Activated T-helper 1 cell treated with anti-CD3 and anti-CD28 coated beads, Interleukin-12 subunit alpha, Interleukin-12 subunit beta, Interleukin-2, Interleukin-4 antibody, amounts not matched to agents 30 ng/mL and 10 ng/mL and 1 ng/mL, durations not matched to agents 14 hours and 24 hours and 36 hours (primary cell): ENCODE measurements at places on chromosomes 16 and 17. TPM values are rescaled to one million over a fixed set of nuclear protein-coding genes. Genes with fewer than 3 reads are reported as not detected.
A peak's percentile ranks its signal among the peaks of the same experiment; 100 is the strongest.

- no peak for DNase-seq
- H3K27me3 ChIP-seq, result no peaks in the 10 kb centered on the region
- peak overlapping the region; percentile 68 for H3K4me3 ChIP-seq
- H3K4me1 ChIP-seq, result peaks cover 63% of the 10 kb centered on the region
- H3K27ac ChIP-seq, result peak overlapping the region; percentile 58
Observed at GRCh38 chr16:53952215-53953208, 248.6 kb downstream of the FTO start.

ESRP2 gene
- 0.10 and 0.12 TPM in 2 replicates for total RNA-seq

OR3A2 gene
- total RNA-seq, result 0.24 and 0.47 TPM in 2 replicates

DNA sequence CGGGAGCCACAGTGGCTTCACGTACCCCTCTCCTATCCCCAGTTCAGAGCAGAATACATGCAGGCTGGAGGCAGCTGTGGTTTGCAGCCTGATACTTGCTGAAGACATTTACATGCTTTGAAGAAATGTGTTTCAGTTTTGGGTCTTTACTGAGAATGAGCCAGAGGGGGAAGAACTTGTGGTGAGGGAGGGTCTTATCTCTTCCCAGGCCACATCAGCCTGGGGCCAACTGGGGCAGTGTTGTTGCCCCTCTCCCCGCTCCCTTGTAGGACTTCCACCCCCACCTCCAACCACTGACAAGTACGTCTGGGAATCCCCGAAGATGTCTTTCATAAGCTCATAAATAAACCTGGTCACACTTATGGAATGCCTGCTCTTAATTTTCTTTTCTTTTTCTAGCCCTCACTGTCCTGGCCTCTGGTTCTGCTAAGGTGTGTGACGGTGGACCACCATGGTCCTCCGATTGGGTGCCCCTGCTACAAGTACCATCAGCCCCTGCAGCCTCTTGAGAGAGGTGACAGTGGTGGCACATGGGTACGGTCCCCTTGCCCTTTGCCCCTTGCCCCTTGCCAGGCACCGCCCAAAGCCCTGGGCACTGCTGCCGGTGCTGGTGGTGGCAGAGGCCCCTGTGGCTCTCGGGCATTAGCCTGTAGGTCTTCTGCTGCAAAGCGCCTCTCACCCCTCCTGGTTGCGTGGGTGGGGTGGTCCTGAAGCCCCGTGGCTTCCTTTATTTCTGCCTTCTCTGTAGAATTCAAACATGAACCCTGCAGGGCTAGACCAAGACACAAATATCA lies 144.8 kb upstream of the RPH3AL start:
- no peak for DNase-seq
- H3K4me1 ChIP-seq, result peaks cover 53% of the 10 kb centered on the region
- H3K4me3 ChIP-seq, result peak overlapping the region; percentile 71
- no peaks in the 10 kb centered on the region for H3K27me3 ChIP-seq
- H3K27ac ChIP-seq, result peak overlapping the region; percentile 91
- no peaks in the 10 kb centered on the region for H3K36me3 ChIP-seq

GRCh38 chr16:28261942-28262341 lies 30.4 kb upstream of the SBK1 start:
- no peaks in the 10 kb centered on the region for H3K36me3 ChIP-seq
- DNase-seq, result no peak
- H3K4me3 ChIP-seq, result no peak overlapping the region
- H3K27me3 ChIP-seq, result peaks cover 19% of the 10 kb centered on the region
- H3K4me1 ChIP-seq, result peaks cover 4% of the 10 kb centered on the region

DNA sequence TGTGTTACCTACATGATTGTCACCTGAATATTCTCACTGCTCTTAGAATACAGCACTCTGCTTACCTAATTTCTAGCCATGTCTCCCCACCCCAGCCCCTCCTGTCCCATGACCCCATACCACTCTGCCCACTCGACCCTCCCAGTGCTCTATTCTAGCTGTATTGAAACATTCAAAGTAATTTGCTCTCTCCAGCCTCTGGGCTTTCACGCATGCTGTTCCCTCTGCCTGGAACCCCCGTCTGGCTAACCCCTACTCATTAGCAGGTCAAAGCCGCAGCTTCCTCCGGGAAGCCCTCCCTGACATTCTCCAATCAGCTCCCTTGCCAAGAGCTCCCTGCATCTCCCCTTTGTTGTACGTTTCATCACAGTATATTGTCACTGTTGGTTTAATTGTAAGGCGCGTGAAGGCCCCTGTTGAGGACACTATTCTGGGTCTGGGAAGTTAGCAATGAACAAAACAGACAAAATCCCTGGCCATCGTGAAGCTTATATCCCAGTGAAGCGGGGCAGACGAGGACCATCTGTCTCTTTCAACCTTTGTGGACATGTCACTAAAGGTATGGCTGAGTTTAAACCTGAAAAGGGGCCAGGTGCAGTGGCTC lies 72.3 kb upstream of the LHX1 start:
- H3K27me3 ChIP-seq, result peaks cover 7% of the 10 kb centered on the region
- no peak overlapping the region for H3K27ac ChIP-seq
- no peaks in the 10 kb centered on the region for H3K36me3 ChIP-seq
- H3K4me3 ChIP-seq, result no peak overlapping the region
- no peaks in the 10 kb centered on the region for H3K4me1 ChIP-seq

DNA sequence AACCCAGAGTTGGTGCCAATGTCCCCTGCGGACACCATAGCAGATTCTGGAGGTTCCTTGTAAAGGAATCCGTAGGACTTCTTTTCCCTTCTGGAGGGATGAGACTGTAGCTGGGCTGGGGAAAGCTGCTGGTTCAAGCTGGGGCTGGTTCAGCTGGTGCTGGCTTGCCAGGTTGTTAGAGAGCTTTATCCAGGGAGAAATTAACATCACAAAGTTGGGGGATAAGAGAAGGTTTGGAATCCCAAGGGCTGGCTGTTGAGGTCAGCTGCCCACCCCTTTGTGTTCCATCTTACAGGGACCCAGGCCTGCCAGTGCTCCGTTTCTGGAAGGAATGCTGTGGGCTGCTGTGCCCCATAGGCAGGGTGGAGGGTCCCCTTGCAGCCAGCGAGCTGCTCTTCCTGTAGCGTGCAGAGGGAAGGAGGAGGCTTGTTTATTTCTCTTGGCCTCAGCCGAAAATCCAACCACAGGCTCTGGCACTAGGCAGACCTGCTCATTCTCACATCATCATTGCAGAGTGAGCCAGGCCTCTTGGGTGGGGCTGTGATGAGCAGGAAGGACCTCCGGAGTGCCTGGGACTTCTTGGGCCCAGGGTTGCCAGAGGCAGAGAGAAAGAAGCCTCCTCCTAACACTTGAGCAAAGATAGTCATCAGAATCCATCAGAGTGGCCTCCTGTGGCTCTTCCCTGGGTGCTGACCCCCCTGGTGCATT lies 251.1 kb downstream of the SEC14L1 start:
- peak overlapping the region; percentile 87 for H3K27ac ChIP-seq
- peaks cover 80% of the 10 kb centered on the region for H3K4me1 ChIP-seq
- peaks cover 8% of the 10 kb centered on the region for H3K36me3 ChIP-seq
- peak; percentile 61 for DNase-seq

DNA sequence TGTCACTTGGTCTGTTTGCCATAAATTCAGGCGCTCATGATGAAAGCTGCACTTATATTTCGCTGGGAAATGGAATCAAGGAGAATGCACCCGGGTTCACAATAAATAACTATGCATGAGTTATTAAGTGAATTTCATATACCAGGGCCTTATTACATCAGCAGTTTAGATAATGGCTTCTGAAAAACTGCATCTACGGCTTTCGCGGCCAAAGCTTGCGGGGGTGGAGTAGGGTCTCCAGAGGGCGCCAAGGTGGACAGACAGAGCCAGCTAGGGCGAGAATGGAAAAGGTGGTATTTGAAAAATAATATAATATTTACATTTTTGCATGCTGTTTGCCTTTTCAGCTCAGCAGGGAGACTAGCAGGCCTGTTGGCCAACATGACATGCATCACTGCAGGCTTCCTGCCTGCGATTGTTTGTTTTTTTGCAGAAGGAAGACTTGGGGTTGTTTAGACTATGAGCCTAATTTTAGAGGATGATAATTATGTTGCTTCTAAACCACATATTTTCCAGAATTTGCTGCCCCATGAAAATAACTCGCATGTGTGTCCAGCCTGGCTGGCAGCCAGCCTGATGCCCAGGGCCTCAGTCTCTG lies 173.8 kb upstream of the IRX3 start:
- H3K27ac ChIP-seq, result no peak overlapping the region
- no peaks in the 10 kb centered on the region for H3K27me3 ChIP-seq
- H3K4me1 ChIP-seq, result no peaks in the 10 kb centered on the region
- H3K36me3 ChIP-seq, result no peaks in the 10 kb centered on the region
- H3K4me3 ChIP-seq, result no peak overlapping the region
- no peak for DNase-seq

ZDHHC1 gene
- total RNA-seq, result 0.76 and 0.88 TPM in 2 replicates

DNA sequence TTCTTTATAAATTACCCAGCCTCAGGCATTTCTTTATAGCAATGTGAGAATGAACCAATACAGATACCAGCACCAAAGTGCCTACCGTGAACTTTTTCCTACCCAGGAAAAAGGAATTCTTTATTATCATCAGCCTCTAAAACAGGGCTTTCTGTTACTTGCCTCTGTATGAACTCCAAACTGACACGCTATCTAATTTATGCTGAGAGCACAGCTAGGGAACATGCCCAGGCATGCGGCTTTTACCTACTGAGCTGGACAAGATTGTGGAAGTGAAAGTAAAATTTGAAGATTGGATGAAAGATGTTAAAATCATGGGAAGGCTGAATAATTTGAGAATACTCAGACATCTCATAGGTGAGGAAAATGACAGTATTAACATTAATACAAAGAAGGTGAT lies 24.4 kb upstream of the ADCY9 start:
- H3K4me3 ChIP-seq, result no peak overlapping the region
- DNase-seq, result no peak
- no peak overlapping the region for H3K27ac ChIP-seq
- peaks cover 6% of the 10 kb centered on the region for H3K27me3 ChIP-seq

DNA sequence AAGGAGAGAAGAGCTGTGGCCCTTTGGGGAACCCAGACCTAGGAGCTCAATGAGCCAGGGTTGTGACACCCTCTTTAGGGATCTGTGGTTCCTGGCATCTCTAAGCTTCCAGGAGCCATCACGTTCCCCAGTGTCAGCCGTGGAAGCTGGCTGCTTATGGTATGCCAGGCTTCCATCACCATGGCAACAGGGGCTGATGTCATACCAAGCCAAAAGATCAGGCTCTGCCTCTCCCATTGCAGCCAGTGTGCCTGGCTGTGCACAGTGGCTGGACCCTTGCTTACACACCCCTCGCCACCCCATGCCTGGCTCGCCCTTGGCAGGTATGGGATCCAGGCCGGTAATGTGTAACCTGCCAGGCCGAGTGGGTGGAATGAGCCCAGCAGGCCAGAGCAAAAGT lies 91.1 kb downstream of the SSH2 start:
- no peak overlapping the region for H3K27ac ChIP-seq
- DNase-seq, result no peak
- no peaks in the 10 kb centered on the region for H3K27me3 ChIP-seq
- H3K36me3 ChIP-seq, result no peaks in the 10 kb centered on the region
- peaks cover 4% of the 10 kb centered on the region for H3K4me1 ChIP-seq

- peak overlapping the region; percentile 61 for H3K4me3 ChIP-seq
- DNase-seq, result no peak
- peaks cover 2% of the 10 kb centered on the region for H3K36me3 ChIP-seq
- peaks cover 8% of the 10 kb centered on the region for H3K27me3 ChIP-seq
Observed at GRCh38 chr17:63847525-63848249, 5.2 kb upstream of the SMARCD2 start.

DNA sequence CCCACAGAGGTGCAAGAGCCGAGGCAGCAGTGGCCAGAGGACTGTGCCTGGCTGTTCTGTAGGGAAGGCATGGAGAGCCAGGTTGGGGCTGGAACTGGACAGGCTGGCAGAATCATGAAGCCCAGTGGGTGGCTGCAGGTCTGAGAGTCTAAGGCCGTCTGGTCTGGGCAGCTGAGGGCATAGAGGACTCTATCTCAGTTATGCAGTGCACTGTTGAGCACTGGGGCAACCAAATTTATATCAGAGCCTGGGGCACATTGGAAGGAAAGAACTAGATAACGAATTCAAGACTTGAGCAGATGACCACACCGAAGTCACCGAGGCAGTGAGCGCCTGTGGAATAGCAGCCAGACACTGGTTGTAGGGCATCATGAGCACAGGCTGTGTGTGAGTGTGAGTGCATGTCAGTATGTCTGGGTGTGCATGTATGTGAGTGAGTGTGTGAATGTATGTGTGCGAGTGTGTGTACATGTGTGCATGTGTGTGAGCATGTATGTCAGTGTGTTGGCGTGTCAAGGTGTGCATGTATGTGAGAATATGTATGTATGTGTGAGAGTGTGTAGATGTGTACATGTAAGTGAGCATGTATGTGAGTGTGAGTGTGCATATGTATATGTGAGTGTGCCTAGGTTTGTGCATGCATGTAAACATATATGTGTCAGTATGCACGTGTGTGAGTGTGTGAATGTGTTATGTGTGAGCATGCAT lies 37.0 kb downstream of the RGS9 start:
- peaks cover 36% of the 10 kb centered on the region for H3K4me1 ChIP-seq
- peaks cover 2% of the 10 kb centered on the region for H3K27me3 ChIP-seq
- H3K27ac ChIP-seq, result no peak overlapping the region
- DNase-seq, result no peak
- peak overlapping the region; percentile 29 for H3K4me3 ChIP-seq
- peaks cover 11% of the 10 kb centered on the region for H3K36me3 ChIP-seq

SDR42E1 gene
- total RNA-seq, result 5.7 and 5.9 TPM in 2 replicates

CDH5 gene
- total RNA-seq, result not detected in 2 replicates

DNA sequence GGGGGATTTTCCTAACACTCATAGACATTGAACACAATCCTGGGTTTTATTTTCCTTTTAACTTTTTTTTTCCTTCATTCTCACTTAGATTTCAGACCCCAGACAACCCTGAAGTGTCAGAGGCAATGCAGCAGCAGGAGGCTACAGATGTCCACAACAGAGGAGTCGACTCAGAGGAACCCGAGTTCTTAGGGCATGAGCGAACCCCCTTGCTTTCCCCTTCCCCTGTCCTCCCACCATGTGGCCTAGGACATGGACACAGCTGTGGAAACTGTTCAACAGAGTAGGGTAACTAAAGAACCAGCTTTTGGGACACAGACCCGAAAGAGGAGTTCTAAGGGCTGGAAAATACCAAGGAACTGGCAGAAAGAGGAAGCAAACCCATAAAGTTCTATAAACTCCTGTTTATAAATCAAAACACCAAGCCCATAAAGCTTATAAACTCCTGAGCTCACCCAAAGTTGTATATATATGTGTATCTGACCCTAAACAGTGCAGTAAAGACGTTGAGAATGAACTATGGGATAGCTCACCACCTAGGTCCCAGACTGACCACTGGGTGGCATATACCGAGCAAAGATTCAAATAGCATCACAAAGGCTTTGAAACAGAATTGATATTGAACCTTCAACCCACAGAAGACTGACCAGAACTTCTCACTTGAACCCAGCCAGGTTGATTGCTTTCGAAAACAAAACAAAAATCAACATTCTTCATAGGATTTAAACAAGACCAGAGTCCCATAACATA lies 33.9 kb downstream of the CMTM4 start:
- DNase-seq, result no peak
- H3K4me3 ChIP-seq, result no peak overlapping the region
- peaks cover 12% of the 10 kb centered on the region for H3K27me3 ChIP-seq
- H3K4me1 ChIP-seq, result no peaks in the 10 kb centered on the region
- no peak overlapping the region for H3K27ac ChIP-seq

KCNJ16 gene
- not detected in 2 replicates for total RNA-seq
